Thyroid gland (tissue), 4 donors: ENCODE measurements at places on chromosomes 2 and 18. TPM values are rescaled to one million over a fixed set of nuclear protein-coding genes. Genes with fewer than 3 reads are reported as not detected.
A peak's percentile ranks its signal among the peaks of the same experiment; 100 is the strongest.

GRCh38 chr2:7448578-7449264, 531.5 kb downstream of the RNF144A start:
- no peak for DNase-seq
- H3K4me1 ChIP-seq: no peaks in the 10 kb centered on the region
- no peak overlapping the region for H3K27ac ChIP-seq
- no peaks in the 10 kb centered on the region for H3K36me3 ChIP-seq

- no peaks in the 10 kb centered on the region for H3K27me3 ChIP-seq
- DNase-seq: no peak
- no peak overlapping the region for H3K4me3 ChIP-seq
- no peaks in the 10 kb centered on the region for H3K4me1 ChIP-seq
- H3K27ac ChIP-seq: no peak overlapping the region
- H3K36me3 ChIP-seq: no peaks in the 10 kb centered on the region
Observed at GRCh38 chr18:70349316-70349715, 60.5 kb downstream of the SOCS6 start.

GRCh38 chr2:102518170-102518569, 45.1 kb downstream of the SLC9A4 start:
- H3K4me3 ChIP-seq: no peak overlapping the region
- no peak overlapping the region for H3K27ac ChIP-seq
- no peaks in the 10 kb centered on the region for H3K36me3 ChIP-seq
- DNase-seq: no peak
- H3K4me1 ChIP-seq: no peaks in the 10 kb centered on the region

- H3K27ac ChIP-seq: peak overlapping the region; percentile 73
- DNase-seq: peak; percentile 77
- H3K27me3 ChIP-seq: no peaks in the 10 kb centered on the region
- no peak overlapping the region for H3K4me3 ChIP-seq
Observed at GRCh38 chr2:2764001-2764355, 432.9 kb upstream of the MYT1L start.

DNA sequence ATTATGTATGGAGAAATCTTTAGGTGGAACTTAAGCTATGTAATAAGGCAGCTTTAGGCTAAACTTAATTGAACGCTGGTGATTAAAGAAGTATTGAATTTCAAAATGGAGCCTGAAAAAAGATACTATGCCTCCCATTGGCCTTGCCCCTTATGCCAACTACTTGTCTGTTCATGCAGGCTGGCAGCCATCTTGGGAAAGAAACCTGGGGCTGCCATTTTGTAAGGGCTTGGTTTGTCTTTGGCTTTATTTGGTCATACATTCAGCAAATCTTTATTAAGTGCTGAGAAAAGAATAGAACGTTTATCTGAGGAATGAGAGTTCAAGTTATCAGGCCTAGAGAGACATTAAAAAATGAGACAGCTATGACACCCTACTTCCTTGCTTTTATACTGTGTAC, 231.3 kb downstream of the KCNE4 start:
- no peaks in the 10 kb centered on the region for H3K4me1 ChIP-seq

DNA sequence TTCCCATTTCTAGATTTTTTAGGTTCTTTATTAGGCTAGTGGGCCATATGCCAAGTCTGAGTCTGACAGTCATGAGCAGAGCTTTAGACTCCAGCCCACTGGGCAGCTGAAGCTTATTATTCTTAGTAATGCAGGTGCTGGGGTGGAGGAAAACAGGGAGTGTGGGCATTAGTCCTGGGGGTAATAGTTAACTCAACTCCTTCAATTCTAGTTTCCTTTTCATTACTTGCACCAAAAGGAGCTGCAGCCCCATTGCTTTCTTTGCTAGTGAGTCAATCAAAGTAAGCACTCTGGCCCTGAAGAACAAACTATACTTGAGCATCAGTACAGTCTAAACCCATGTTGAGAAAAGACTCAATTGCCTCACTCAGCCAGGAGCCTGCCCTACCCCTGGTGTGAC, 35.5 kb downstream of the ICOS start:
- no peaks in the 10 kb centered on the region for H3K4me1 ChIP-seq
- no peaks in the 10 kb centered on the region for H3K27me3 ChIP-seq
- no peak overlapping the region for H3K4me3 ChIP-seq
- DNase-seq: no peak
- H3K27ac ChIP-seq: no peak overlapping the region
- no peaks in the 10 kb centered on the region for H3K36me3 ChIP-seq

DNA sequence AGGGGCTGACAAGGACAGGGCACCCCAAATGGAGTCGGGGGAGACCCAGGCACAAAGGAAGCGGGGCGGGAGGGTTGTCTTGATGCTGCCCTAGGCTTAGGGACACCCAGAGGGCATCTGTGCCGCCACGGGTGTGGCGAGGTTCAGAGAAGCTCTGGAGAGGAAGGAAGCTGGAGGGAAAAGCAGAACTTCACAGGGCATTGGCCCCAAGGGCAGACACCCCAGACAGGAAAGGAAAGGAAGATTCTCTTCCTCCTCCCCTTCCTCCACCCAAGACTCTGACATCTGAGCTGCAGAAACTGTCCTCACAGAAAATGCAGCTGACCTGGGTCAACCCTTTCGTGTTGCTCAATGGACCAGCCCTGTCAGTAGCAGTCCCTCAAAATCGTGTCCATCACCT, 25.6 kb downstream of the DNMT3A start:
- peak overlapping the region; percentile 84 for H3K27ac ChIP-seq
- peaks cover 57% of the 10 kb centered on the region for H3K4me1 ChIP-seq
- H3K36me3 ChIP-seq: no peaks in the 10 kb centered on the region
- DNase-seq: no peak

GRCh38 chr2:6876309-6876708, 1.3 kb upstream of the RSAD2 start:
- DNase-seq: no peak
- no peak overlapping the region for H3K4me3 ChIP-seq
- H3K27ac ChIP-seq: no peak overlapping the region
- H3K4me1 ChIP-seq: no peaks in the 10 kb centered on the region

DNA sequence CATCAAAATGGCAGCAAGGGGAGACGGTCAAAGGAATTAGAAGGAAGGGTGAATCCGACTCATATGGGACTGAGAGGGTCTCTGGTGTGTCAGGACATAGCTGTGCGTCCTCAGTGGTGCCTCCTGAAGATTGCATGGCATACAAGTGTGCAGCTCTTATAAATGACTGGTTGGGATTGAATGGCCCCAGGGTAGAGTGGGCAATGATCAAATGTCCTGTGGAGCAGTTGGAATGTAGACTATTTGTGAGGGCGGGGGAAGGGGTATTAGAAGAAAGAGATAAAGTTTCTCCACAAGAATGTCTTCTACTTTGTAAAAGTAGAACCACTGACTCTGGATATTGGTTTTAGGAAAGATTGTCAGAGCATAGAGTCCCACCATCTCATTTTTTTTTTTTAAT, 24.6 kb downstream of the CTLA4 start:
- H3K4me1 ChIP-seq: no peaks in the 10 kb centered on the region
- no peaks in the 10 kb centered on the region for H3K27me3 ChIP-seq

DNA sequence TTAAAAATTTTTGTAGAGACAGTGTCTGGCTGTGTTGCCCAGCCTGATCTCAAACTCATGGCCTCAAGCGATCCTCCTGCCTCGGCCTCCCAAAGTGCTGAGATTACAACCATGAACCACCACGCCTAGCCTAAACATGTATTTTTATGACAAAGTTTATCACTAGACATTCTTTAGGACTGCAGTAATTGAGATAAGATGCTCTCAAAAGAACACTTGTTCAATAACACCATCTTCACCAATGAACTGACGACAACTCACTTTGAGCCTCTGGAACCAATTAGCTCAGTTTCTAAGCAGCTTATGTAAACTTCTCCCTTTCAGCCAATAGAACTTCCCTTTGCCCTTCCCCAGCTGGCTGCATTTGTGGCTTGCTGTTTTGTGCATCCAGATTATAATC, 15.3 kb upstream of the PPP4R1 start:
- DNase-seq: no peak
- H3K4me1 ChIP-seq: no peaks in the 10 kb centered on the region
- H3K27ac ChIP-seq: no peak overlapping the region
- no peaks in the 10 kb centered on the region for H3K27me3 ChIP-seq
- H3K36me3 ChIP-seq: no peaks in the 10 kb centered on the region

DNA sequence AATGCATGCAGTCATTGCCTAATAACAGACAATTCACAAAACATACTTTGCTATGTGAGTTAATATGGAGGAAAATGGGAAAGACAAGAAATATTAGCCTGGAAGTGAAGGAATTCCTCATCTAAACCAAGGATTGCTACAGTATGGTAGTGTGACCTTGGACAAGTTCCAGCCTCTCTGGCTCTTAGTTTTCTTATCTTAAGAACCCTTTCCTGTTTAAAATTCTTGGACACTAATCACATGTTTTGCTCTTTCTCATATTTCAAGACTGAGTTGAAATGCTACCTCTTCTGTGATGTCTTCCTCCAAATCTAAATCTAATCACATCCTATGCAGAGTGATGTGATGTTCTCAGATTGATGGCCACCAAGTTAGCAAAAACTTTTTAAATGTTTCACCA, 20.8 kb upstream of the ADAM23 start:
- no peaks in the 10 kb centered on the region for H3K4me1 ChIP-seq
- DNase-seq: no peak
- no peaks in the 10 kb centered on the region for H3K36me3 ChIP-seq
- H3K27ac ChIP-seq: no peak overlapping the region
- no peaks in the 10 kb centered on the region for H3K27me3 ChIP-seq
- H3K4me3 ChIP-seq: no peak overlapping the region

DNA sequence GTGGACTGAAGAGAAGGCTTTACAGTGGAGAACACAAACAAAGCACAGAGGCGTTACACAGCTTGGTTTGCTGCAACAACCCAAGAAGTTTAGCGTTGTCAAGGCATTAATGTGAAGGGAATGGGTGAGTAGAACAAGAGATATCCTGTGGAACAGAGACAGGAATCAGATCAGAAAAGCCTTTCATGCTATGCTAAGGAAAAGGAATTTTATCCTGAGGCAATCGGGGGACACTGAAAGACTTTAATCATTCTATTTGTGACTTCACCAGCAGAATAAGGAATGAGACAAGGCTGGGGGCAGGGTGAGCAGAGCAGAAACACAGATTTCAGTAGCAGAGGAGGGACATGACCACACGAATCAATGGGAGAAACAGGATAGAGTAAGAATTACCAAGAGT, 600.7 kb downstream of the IRS1 start:
- H3K27me3 ChIP-seq: no peaks in the 10 kb centered on the region
- H3K4me3 ChIP-seq: no peak overlapping the region
- no peak overlapping the region for H3K27ac ChIP-seq
- no peaks in the 10 kb centered on the region for H3K36me3 ChIP-seq

GRCh38 chr18:46946656-46947282, 29.4 kb downstream of the KATNAL2 start:
- H3K36me3 ChIP-seq: no peaks in the 10 kb centered on the region
- peak; percentile 66 for DNase-seq
- no peak overlapping the region for H3K4me3 ChIP-seq
- no peak overlapping the region for H3K27ac ChIP-seq
- H3K4me1 ChIP-seq: no peaks in the 10 kb centered on the region

DNA sequence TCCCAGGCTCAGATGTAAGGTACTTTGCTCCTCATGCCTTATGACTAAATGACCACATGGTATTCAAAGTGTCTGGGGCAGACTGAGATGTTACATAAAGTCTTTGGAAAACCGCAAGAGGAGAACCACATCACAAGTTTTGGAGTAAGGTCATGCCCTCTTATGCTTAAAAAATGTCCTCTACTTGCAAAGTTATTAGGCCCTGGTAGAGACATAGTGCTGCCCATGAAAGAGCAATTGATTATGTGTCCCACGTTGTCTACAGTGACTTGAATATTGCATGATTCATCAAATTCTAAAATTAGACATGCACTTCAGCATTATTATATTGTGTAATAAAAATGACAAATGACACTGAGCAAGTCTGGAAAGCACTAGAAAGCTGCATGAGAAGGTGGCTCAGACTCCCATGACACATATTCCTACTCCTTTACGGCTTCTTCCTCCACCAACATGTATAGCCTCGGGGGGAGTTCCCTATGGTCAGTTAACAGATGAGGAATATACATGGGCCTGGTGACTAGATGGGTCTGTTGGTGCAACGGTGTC, 602.6 kb upstream of the VRK2 start:
- H3K36me3 ChIP-seq: no peaks in the 10 kb centered on the region
- no peak overlapping the region for H3K27ac ChIP-seq
- H3K27me3 ChIP-seq: no peaks in the 10 kb centered on the region
- H3K4me1 ChIP-seq: no peaks in the 10 kb centered on the region

DNA sequence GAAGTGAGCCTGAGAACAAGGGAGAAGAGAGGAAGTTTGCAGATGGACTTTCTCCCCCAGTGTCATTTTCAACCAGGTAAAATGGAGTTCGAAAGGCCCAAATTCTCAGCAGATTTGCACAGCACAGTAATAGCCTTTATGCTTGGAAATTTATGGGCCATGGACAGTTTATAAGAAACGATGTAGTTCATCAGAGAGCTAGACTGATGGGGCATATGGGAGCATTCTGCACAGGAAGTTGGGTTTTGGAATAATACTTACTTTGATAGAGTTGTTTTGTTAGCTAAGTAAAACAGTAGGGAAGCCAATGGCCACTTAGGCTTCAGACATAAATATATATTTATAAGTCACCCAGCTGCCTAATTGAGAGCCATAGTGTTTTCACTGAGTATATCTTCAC, 169.4 kb downstream of the MEIS1 start:
- no peak overlapping the region for H3K4me3 ChIP-seq
- no peak for DNase-seq
- no peaks in the 10 kb centered on the region for H3K27me3 ChIP-seq
- no peaks in the 10 kb centered on the region for H3K36me3 ChIP-seq
- no peaks in the 10 kb centered on the region for H3K4me1 ChIP-seq

GRCh38 chr2:47741101-47741500, 41.8 kb upstream of the MSH6 start:
- no peak overlapping the region for H3K27ac ChIP-seq
- H3K36me3 ChIP-seq: no peaks in the 10 kb centered on the region
- H3K27me3 ChIP-seq: no peaks in the 10 kb centered on the region
- no peak for DNase-seq
- H3K4me1 ChIP-seq: no peaks in the 10 kb centered on the region

Gene SAG
- not detected for total RNA-seq

Gene LAMA3
- 9.1 TPM for total RNA-seq

Gene TMEM198
- total RNA-seq: 10.9 TPM

Gene SLC4A3
- total RNA-seq: 2.6 TPM

Gene IGFBP5
- total RNA-seq: 914 TPM

Gene AFF3
- 1.2 TPM for total RNA-seq

Gene ERBB4
- total RNA-seq: 19.2 TPM

Gene TRIM43
- not detected for total RNA-seq

Gene SPDYA
- total RNA-seq: 0.78 TPM

Gene KIAA2012
- not detected for total RNA-seq

Gene WDR7
- total RNA-seq: 88.8 TPM

Gene NUP35
- total RNA-seq: 17.6 TPM
